ENCODE measurements at places on chromosomes 3 and 15.
A peak's percentile ranks its signal among the peaks of the same experiment; 100 is the strongest.

- DNase-seq = no peak
Measured at GRCh38 chr3:3133500-3133899, 6.8 kb downstream of the TRNT1 start.

- no peak for DNase-seq
Measured at GRCh38 chr3:126985132-126985985, 2.4 kb downstream of the PLXNA1 start.

- no peak for DNase-seq
Measured at GRCh38 chr3:41029356-41029755, 169.9 kb upstream of the CTNNB1 start.

- DNase-seq = no peak
Measured at GRCh38 chr3:15319575-15319974, 12.8 kb downstream of the SH3BP5 start.

DNA sequence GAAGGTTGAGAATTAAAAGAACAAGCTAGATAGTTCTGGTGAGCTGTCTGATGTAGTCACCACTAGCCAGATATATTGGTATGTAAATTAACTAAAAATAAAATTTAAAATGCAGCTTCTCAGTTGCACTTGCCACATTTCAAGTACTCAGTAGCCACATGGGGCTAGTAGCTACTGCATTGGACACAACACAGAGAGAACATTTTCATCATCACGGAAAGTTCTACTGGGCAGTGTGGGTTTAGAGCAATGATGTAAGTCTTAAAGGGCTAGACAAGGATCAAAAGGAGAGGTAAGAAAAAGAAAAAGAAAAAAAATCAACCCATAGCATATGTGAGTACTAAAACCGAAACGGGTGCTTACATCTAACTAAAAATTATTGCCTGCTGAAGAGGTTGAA is 282.4 kb upstream of the LRRFIP2 start:
- no peak for DNase-seq

DNA sequence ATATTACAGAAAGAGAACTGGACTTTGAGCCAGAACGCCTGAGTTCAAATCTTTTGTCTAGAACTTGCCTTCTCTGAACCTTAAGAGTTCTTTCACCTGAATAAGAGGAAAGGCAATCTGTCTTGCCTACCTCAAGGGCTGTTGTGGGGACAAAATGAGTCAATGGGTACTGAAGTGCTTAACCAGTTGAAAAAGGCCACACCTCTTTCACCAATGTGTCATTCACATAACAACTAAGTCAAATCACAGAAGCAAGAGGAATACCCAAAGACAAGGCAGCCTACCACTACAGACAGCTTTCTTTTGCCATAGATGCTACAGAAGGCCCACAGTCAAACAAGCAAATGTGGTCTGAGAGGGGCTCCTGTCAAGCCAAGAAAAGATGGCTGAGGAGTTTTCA is 39.7 kb downstream of the NBEAL2 start:
- peak; percentile 51 for DNase-seq

- DNase-seq = no peak
Measured at GRCh38 chr3:18870074-18870640, 278.2 kb upstream of the KCNH8 start.

GRCh38 chr3:35936571-35936970 is 297.2 kb downstream of the ARPP21 start:
- DNase-seq = no peak

DNA sequence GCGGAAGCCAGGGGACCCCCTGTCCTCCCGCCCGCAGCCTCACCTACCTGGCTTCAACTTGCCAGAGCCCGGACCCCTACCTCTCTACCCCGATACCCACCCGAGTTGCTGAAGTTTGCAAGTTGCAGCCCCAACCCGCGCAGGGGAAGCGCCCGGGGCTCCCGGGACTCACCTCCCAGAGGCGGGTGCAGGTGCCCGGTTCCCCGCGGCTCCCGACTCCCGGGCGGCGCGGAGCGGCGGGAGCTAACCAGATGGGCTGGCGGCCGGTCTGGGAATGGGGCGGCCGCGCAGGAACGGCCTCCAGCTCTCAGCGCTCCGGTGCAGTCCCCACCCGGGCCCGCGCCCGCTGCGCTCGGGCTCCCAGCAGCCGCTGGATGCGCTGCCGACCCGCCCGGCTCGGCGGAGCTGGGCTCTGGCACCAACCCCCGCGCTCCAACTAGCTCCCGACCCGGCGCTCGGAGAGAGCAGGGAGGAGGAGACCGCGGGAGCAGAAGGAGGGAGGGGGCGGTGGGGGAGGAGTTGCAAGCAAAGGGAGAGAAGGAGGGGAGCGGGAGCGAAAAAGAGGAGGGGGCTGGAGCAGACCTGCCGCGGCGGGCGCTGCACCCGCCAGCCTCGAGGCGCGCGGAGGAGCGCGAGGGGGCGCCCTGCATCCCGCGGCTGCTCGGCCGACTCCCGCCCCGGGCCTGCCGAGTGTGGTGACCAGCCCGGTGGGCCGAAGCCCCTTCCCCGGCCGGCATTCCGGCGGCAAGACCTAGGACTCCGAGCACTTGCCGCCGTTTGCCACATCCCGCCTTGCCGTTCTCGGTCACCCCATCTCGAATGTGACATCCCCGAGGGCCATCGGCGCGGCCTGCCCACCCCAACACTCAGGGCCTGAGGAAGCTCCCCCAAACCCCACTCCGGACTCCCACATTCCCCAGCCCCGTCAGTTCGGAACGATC is at the start of gene SEMA5B:
TSS of gene SEMA5B (minus strand) at position 472 of the 941 bp plus-strand sequence. CDS start 66,500 bp downstream, outside the sequence.
- DNase-seq = peak; percentile 66

DNA sequence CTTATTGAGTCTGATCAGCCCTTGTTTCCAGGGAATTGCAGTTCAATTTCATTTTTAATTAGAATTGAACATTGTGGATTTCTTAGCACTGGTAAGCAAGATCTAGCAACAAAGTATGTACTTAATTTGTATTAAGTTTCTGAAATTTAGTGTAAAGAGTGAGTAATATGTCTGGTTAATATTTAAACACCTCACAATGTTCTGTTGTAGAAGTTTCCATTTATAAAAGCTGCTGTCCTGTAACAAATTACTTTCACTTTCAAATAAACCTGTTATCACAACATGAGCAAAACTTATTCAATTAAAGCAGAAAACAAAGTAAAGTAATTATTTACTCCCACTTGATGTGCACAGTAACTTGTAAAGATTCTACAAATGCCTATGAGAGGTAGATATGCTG is 448.5 kb downstream of the NAALADL2 start:
- DNase-seq = peak; percentile 18

- no peak for DNase-seq
Measured at GRCh38 chr15:58010983-58011382, 54.5 kb downstream of the ALDH1A2 start.

DNA sequence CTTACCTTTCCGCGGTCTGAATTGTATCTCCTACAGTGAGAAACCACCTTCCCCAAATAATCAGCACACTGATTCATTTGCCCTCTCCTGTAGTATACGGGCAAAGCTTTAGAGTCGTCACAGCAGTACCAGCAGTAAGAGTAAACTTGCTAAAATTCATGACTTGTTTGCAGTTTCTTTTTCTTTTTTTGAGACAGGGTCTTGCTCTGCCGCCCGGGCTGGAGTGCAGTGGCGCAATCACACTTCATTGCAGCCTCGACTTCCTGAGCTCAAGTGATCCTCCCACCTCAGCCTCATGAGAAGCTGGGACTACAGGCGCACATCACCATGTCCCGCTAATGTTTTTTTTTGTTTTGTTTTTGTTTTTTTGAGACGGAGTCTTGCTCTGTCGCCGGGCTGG is 11.9 kb downstream of the SCAMP5 start:
- DNase-seq = no peak

- DNase-seq = no peak
Measured at GRCh38 chr3:52128118-52128683, 26.0 kb downstream of the POC1A start.

- DNase-seq = no peak
Measured at GRCh38 chr15:73872346-73872745, 1.0 kb upstream of the TBC1D21 start.

GRCh38 chr15:40380636-40381035 is 1.9 kb upstream of the KNSTRN start:
- DNase-seq = no peak

DNA sequence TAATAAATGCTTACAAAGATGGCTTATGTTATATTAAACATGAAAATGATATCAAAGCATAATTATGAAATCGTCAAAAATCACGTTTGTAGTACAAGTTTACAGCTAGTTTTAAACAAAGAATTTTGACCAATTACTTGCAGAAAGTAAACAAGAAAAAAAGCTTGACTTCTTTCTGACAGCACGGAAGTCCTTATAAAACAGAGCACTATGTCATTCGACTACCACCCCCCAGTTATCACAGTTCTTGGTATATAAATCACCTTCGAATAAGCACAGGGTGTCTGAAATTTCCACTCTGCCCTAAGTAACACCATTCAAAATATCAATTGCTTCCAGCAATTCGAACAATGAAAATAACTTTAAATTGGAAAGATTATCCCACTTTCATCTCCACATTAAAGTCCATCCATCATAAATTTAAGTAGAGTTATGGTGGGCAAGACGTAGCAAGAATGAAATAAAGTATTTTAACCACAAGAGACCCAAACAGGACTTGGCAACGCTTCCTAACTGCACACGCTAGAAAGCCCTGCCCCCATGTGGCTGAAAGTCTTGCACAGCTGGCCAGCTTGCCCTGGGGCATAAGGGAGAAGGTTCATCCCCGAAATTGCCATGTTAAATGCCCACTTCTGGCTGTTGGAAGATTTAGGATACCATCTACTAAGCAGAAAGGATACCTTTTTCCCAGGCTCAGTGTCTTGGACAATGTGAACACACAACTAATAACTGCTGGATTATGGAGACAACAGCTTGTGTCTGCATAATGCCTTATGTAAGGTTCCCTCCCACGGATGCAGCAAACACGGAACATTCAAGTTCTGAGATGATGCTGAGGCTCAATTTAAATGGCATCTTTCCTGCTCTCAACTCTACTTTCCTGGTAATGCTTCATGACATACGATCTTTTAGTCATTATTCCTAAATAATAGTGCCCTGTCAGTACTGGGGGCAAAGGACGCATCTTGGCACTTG is 116.4 kb upstream of the TJP1 start:
- no peak for DNase-seq

DNA sequence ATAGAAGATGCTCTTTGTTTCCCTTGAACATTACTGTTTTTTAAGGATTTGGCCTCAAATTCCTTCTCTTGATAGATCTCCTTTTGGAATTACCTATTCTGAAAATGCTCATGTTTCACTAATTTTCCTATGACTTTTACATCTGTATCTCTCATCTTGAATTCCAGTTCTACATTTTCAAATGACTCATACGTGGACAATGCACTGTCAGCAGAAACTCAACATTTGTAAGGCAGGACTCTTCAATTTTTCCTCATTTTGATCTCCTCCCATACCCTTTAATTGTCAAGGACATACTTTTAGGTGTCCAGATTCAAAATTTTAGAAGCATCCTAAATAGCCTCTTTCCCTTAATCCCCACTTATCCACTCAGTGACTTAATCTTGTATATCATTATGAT is 341.0 kb upstream of the RASGRP1 start:
- DNase-seq = no peak

DNA sequence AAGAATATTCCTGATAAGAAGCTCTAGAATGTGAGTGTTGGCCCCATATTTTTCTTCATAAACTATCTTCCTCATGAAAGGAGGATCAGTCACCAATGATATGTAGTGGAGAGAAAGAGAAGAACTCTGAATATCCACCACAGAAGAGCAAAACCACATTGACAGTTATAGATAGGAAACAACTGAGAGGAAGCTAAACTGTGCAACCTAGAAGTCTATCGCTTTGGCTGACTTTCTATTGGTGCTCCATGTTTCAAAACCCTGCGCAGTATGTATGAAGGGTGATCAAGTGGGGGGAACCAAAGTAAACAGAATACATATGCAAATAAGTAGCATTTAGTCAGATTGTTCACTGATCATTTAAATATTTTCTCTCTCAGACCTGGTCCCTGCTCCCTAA is 41.0 kb upstream of the ZNF280D start:
- DNase-seq = no peak

DNA sequence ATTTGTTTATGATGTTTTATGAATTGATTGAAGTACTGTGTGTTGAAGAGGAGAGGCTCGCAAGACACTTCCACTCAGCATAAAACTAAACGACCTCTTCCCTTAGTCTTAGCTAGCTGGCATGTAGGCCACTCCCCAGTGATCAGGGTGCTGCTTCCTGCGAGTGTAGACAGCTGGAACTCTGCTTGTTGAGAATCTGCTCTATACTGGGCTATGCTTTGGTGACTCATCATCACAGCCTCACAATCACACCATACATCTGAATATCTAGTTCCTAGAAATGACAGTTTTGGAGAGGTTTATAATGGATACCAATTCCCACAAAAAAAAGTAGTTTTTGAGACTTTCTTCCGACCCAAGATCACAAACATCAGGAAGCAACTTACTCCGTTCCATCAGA is 1.5 kb upstream of the SLC24A5 start:
- DNase-seq = no peak

- DNase-seq = no peak
Measured at GRCh38 chr3:136750897-136751315, 1.3 kb downstream of the STAG1 start.

GRCh38 chr3:123084738-123085237 is 18.0 kb downstream of the PDIA5 start:
- no peak for DNase-seq

- no peak for DNase-seq
Measured at GRCh38 chr3:6733699-6734394, 127.1 kb upstream of the GRM7 start.

GRCh38 chr15:38768970-38769369 is 204.4 kb upstream of the RASGRP1 start:
- no peak for DNase-seq

GRCh38 chr3:158801696-158802408 is at the start of gene MFSD1:
TSS of gene MFSD1 (plus strand) at chr3:158802054. CDS start at chr3:158802153, 99 bp downstream.
- peak; percentile 93 for DNase-seq

GRCh38 chr3:158106766-158107471 is 699 bp upstream of the SHOX2 start:
- DNase-seq = peak; percentile 38

DNA sequence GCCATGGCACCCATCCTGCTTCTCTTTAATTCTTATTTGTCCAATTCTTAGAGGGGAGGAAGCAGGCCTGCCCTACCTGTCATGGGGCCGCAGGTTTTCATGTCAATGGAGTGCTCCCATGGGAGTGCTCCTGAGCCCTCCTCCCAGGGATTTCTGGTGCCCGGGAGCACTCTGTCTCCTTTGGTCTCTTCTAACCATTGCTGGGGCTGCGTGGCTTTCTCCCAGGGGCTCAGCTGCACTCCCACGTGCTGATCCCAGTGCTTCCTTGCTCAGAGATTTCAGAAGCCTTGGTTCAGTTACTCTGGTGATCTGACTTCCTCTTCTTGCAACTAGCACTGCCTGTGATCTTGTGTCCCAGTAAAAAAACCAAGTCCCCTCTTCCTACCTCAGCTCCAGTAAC is 68.0 kb upstream of the ARL8B start:
- DNase-seq = no peak

Measured in GM10248 (cell line).